ENCODE measurements at places on chromosomes 16 and 17.

- no peak for DNase-seq
These were observed 68.6 kb downstream of the TMEM100 start for GRCh38 chr17:55654022-55654421.

DNA sequence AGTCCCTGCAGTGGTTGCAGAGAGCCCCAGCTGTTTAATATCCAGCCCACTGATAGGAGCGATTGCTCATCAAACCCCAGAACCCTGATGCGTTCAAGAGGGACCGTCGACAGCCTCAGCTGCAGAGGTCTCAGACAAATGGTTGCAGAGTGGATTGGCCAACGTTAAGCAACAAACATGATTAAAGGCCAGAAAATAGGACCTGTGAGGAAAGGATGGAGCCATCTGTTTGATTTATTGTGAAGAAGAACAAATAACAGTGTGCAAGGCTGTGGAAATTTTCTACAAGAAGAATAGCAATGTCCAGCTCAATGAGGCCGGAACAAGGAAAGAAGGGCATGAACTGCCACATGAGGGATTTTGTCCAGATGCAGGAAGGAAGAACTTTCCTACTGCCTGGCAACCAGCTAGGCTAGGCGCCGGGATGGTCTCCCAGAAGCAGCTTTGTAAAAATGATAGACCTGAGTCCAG is 138.4 kb upstream of the DNAH9 start:
- no peak for DNase-seq

- peak; percentile 47 for DNase-seq
These were observed 2.4 kb downstream of the ARHGDIA start for GRCh38 chr17:81868674-81869220.

GRCh38 chr17:78241277-78242023 is 10.0 kb downstream of the TMEM235 start:
- DNase-seq, result peak; percentile 25

GRCh38 chr17:50739098-50739497 is 19.7 kb downstream of the LUC7L3 start:
- DNase-seq, result no peak

Data from renal cortical epithelial cell (primary cell).